ENCODE measurements at places on chromosomes 11 and 22.

GRCh38 chr22:23772649-23773473 lies at the start of gene MMP11:
TSS of gene MMP11 (plus strand) at chr22:23772849. CDS start at chr22:23772871, 22 bp downstream.
- peak; percentile 77 for DNase-seq

DNA sequence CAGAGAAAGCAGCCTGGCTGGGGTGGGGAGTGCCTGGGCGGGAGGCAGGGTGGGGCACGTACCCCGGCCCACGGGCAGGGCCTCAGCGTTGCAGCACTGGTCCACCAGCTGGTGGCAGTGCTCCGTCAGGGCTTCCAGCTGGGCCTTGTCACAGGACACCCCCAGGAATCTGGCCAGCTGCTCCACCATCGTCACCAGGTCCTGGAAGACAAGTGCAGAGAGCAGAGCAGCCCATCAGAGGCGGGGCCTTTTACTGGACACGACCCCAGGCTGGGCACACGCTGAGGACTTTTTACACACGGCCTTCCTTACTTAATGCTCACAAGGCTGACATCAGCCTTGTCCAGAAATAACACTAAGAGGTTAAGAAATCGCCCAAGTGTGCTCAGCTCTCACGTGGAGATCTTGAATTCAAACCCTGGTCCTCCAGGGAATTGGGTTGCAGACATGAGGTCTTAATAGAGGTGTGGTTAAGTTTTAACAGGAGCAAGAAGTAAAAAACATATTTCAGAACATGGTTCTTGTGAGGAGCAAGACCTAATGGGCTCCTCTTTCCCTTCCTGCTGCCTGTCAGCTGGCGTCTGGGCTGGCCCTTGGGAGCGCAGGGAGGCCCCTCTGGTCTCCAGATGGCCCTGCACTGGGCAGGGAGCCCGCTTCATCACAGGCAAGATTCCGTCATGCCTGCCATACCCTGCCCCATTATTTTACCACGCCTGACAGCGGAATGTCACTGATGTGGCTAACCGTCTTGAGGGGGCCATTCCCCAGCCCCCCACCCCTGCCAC lies 17.1 kb upstream of the EFCAB6 start:
- DNase-seq: peak; percentile 78

DNA sequence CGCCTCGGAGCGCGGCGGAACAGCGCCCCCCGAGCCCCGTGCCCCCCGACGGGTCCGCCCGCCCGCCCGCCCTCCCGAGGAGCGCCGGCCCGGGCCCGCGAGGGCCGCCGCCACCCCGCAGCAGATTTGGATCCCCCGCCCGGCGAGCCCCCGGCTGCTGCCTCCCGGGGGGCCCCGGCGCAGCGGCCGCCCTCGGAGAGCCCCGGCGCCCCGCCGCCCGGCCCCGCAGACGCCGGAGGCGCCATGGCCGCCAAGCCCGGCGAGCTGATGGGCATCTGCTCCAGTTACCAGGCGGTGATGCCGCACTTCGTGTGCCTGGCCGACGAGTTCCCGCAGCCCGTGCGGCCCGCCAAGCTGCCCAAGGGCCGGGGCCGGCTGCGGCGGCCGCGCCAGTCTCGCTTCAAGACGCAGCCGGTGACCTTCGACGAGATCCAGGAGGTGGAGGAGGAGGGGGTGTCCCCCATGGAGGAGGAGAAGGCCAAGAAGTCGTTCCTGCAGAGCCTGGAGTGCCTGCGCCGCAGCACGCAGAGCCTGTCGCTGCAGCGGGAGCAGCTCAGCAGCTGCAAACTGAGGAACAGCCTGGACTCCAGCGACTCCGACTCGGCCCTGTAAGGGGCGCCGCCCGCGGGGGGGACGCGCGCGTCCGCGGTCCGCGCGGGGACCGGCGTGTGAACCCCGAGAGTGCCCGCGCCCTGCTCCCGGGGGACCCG lies 380 bp downstream of the C11orf96 start:
- peak; percentile 55 for DNase-seq

GRCh38 chr11:96037405-96037949 lies 113.6 kb upstream of the MTMR2 start:
- DNase-seq: no peak

DNA sequence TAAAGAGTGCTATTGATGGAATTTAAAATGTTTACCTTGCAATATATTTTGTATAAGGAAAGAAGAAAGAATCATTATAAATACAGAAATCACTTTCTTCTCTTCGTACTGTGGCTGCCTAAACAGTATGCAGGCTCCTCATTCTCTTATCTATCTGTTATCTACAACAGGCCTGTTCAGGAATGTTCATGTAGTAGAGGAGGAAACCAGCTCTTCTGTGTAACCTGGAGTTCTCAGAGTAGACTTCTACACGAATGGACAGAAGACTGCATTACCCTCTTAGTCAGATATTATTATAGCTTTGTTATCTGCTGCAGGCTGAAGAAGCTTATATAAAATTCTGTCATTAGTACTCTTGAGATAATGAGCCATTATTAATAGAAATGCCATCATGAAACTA lies 1225.9 kb upstream of the CNTN5 start:
- DNase-seq: no peak

DNA sequence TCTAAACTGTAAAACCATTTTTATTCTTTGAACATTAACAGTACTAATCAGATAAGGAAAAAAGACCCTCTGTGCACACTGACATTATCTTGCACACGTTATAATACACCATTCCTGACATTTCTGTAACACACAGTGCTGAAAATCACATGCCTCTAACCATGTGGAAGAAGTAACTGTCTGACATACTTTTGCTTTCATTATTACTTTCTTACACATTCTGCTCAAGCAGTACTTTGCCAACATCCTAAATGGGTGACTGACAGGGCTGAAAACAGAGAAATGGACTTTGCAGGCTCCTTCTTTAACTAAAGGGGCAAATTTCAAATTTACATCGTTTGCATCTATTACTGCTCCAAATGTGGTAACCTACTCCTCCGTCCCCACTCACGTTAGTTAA lies 22.8 kb upstream of the TP53AIP1 start:
- peak; percentile 27 for DNase-seq

- no peak for DNase-seq
Observed at GRCh38 chr11:8574798-8575197, 19.2 kb downstream of the STK33 start.

DNA sequence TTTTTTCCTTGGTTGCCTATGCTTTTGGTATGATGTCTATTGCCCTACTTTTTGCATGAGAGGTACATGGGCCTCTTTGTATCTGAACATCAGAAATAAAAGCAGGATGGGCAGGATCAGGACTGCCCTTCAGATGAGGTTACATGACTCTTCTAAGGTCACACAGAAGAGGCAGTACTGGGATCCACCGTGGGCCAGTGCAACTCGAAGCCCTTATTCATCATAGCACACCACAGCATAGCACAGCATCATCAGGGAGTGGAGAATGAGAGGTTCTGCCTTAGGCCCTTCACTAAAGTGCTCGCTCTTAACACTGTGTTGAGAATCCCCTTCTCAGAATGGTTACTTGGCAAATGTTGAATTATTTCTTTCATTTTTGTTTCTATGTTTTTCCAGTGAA lies 88.3 kb downstream of the C22orf31 start:
- DNase-seq: no peak

- DNase-seq: no peak
Observed at GRCh38 chr22:32016081-32016480, 27.0 kb upstream of the SLC5A1 start.

- DNase-seq: no peak
Observed at GRCh38 chr11:110795112-110795624, 82.9 kb upstream of the ARHGAP20 start.

- DNase-seq: no peak
Observed at GRCh38 chr11:59575505-59575904, 40.1 kb downstream of the OSBP start.

GRCh38 chr11:92166335-92166734 lies 58.3 kb upstream of the FAT3 start:
- DNase-seq: no peak

- DNase-seq: no peak
Observed at GRCh38 chr11:45156741-45157140, 10.3 kb downstream of the PRDM11 start.

DNA sequence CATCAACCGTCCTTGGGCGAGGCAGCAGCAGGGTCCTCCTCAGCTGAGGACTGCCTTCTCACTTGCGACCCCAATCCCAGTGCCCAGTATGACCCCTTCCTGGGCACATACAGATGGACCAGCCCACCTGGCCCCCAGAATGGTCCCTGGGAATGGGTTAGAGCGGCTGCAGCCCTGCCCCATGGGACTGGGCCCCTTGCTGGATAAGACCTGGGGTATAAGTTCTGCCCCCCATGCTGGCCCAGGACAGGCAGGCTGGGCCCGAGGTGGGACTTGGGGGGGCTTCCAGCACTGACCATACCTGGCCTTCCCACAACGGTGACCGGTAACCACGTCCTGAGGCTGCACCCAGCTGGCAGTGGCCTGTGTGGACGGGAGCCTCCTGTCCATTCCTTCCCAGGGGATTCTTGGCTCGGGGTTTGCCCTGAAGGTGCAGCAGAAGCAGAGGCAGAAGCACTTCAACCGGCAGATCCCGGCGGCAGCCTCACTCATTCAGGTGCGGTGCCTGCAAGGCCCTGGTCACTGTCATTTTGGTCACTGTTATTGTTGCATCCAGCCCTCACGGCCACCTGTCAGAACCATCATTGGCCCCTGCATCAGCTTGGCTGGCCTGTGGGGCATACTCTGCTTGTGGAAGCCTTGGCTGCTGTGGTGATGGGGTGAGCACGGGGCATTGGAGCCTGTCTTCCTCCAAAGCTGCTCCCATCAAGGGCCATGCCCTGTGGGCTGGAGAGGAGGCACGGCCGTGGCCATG lies 114.8 kb downstream of the KCNQ1OT1 start:
- no peak for DNase-seq

GRCh38 chr11:102485095-102485722 lies 32.6 kb upstream of the TMEM123 start:
- DNase-seq: peak; percentile 21

- DNase-seq: no peak
Observed at GRCh38 chr11:1207401-1208143, 15.3 kb upstream of the MUC5B start.

GRCh38 chr11:46347637-46348311 lies 511 bp downstream of the DGKZ start:
- peak; percentile 41 for DNase-seq

DNA sequence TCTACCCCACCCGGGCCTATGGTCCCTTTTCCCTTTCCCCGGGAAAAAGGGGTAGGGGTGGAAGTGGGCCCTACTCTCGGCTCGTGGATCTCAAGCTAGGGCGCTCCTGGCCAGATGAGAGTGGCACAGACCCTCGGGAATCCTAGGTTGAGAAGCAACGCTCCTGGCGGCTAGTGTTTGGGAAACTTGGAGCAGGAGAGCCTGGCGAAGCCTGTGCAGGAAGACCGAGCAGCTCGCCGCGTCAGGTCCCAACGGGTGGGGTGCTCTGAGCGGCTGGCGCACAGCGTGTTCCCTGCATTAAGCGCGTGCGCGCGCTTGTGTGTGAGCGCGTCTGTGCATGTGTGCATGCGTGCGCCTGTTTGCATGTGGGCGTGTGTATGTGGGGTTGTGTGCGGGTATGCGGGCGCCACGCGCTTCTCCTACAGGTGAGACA lies 7.1 kb upstream of the FLI1 start:
- DNase-seq: peak; percentile 62

GRCh38 chr11:96075532-96075959 lies 151.6 kb upstream of the MTMR2 start:
- no peak for DNase-seq

DNA sequence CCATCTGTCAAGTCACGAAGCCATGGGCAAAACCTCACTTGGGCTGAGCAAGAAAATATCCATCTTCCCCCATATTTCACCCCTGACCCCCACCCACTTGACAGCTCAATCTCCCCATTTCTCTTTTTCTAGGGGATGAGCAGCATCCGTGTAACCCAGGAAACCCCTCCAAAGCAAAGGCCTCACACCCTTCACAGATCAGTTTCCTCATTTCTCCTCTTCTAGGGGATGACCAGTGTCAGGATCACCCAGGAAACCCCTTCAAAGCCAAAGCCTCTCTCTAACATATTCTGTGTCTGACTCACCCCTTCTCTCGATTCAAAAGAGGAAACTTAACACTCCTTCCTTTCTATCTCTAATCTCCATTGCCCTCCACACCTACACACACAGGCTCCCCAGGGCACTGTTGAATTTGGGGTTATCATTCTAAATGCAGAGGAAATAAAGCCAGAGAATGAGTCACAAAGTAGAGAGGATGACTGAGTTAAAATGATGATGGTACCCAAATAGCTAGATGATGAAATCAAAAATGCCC lies 439.7 kb downstream of the BUD13 start:
- DNase-seq: no peak

GRCh38 chr22:41517172-41518047 lies 26.9 kb downstream of the POLR3H start:
- peak; percentile 85 for DNase-seq

- peak; percentile 97 for DNase-seq
Observed at GRCh38 chr11:47415949-47416472, 7.6 kb downstream of the SLC39A13 start.

DNA sequence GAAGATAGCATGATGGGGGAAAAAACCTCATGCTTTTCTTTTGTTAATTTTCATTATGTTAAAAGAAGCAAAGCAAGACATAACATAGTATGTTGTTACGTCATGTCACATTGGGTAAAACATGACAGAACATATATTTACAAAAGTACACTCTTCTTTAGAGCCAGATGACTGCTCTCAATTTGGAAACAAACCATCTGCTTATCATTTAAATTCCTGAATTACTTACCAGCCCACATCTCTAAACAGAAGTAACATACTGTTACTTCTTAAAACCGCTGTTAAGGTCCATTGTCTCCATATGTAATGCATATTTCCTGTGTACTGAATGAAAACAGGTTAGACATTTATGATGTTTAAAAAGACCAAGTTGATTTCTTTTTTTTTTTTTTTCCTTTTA lies 100.0 kb downstream of the TMEM135 start:
- peak; percentile 62 for DNase-seq

GRCh38 chr11:126598344-126599216 lies 243.1 kb downstream of the ST3GAL4 start:
- no peak for DNase-seq

DNA sequence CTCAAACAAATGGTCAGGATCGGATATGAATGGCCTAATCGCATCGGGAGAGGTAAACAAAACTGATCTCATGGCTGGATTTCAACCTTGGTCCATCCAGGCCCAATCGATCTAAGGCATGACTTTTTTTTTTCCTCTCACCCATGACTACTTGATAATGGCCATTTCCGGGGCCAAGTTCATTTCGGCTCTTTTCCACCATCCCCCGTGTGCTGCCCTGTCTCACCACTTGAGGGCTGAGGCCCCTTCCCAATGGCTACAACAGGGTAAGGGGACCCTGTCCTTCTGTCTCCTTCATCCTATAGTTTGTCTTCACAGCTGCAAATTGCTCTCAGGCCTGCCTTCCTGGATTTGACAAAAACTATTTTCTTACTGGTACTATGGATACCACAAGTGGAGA lies 26.7 kb downstream of the GRAP2 start:
- no peak for DNase-seq

- DNase-seq: no peak
Observed at GRCh38 chr11:100294748-100295147, 392.3 kb upstream of the ARHGAP42 start.

Measured in adipocyte (in vitro differentiated cells).